ENCODE measurements at places on chromosomes 5 and 9. TPM values are rescaled to one million over a fixed set of nuclear protein-coding genes. Genes with fewer than 3 reads are reported as not detected.

- DNase-seq = no peak
- H3K27me3 ChIP-seq = peaks cover 4% of the 10 kb centered on the region
- no peak overlapping the region for H3K27ac ChIP-seq
- H3K36me3 ChIP-seq = no peaks in the 10 kb centered on the region
Measured at GRCh38 chr9:88725300-88726019, 190.5 kb downstream of the NXNL2 start.

Gene SPIN1
- total RNA-seq = 20.8 TPM

- H3K27ac ChIP-seq = no peak overlapping the region
- H3K27me3 ChIP-seq = peaks cover 14% of the 10 kb centered on the region
- H3K4me3 ChIP-seq = no peak overlapping the region
- DNase-seq = no peak
Measured at GRCh38 chr5:34586117-34586885, 69.8 kb upstream of the RAI14 start.

Gene DENND1A
- total RNA-seq = 17.3 TPM

GRCh38 chr5:19619571-19619970 is 368.4 kb downstream of the CDH18 start:
- H3K4me1 ChIP-seq = no peaks in the 10 kb centered on the region
- no peak overlapping the region for H3K4me3 ChIP-seq
- H3K36me3 ChIP-seq = no peaks in the 10 kb centered on the region
- DNase-seq = no peak
- no peaks in the 10 kb centered on the region for H3K27me3 ChIP-seq

DNA sequence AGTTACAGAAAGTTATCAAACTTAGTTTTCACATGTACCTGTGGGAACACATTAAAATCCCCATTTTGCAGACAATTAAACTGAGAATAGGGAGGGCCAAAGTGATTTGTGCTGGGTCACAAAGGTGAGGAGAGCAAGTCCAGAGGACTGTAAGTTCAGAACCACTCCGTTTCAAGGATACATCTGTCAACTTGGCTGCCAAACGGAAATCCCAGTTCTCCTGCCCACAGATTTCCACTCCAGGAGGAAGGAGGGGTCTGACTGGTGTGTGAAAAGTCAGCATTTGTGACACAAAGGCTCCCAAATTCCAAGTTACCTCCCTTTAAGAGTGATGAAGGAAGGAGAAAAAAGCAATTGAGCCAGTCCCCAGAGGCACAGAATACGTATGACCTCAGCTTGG is 42.3 kb downstream of the PRELID2 start:
- H3K36me3 ChIP-seq = no peaks in the 10 kb centered on the region
- no peak for DNase-seq
- H3K27ac ChIP-seq = no peak overlapping the region

Gene PPP2R2B
- total RNA-seq = 1.1 TPM

- H3K36me3 ChIP-seq = no peaks in the 10 kb centered on the region
- DNase-seq = no peak
- no peaks in the 10 kb centered on the region for H3K4me1 ChIP-seq
- H3K27ac ChIP-seq = no peak overlapping the region
- H3K4me3 ChIP-seq = no peak overlapping the region
- H3K27me3 ChIP-seq = peaks cover 3% of the 10 kb centered on the region
Measured at GRCh38 chr5:5219541-5219940, 79.4 kb downstream of the ADAMTS16 start.

Gene SH3TC2
- not detected for total RNA-seq

GRCh38 chr9:126326228-126327005 is at the start of gene MVB12B:
TSS of gene MVB12B (plus strand) at chr9:126326829. CDS start at chr9:126326930, 101 bp downstream.
- DNase-seq = peak; percentile 45
- peaks cover 3% of the 10 kb centered on the region for H3K27me3 ChIP-seq
- no peaks in the 10 kb centered on the region for H3K36me3 ChIP-seq

Gene PCDHGA4
- total RNA-seq = 0.07 TPM

DNA sequence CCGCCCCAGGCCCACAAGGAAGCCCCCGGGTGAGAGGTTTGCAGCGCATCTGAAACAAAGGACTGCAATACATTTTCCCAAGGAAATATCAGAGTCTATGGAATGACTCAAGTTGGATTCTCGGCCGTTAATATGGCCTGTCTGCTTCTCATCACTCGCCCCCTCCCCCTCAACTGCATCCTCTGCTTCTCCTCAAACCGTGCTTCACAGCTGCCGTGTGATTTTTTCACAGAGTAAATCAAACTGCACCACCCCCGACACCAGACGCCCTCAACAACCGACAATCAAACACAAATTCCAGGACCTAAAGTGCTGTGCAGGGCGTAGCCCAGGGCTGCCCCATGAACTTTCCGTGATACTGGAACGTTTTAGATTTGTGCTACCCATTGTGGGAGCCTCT is 176.9 kb downstream of the ROR2 start:
- H3K27me3 ChIP-seq = peaks cover 17% of the 10 kb centered on the region
- H3K36me3 ChIP-seq = no peaks in the 10 kb centered on the region
- no peak overlapping the region for H3K4me3 ChIP-seq
- no peaks in the 10 kb centered on the region for H3K4me1 ChIP-seq
- no peak for DNase-seq

Gene AFAP1L1
- not detected for total RNA-seq

- no peaks in the 10 kb centered on the region for H3K36me3 ChIP-seq
- no peaks in the 10 kb centered on the region for H3K4me1 ChIP-seq
- no peak for DNase-seq
- no peak overlapping the region for H3K4me3 ChIP-seq
- H3K27me3 ChIP-seq = peaks cover 2% of the 10 kb centered on the region
Measured at GRCh38 chr5:66246608-66247007, 102.5 kb downstream of the SREK1 start.

Gene C1QTNF3
- total RNA-seq = 2.6 TPM

Gene CKMT2
- not detected for total RNA-seq

Gene LCN6
- not detected for total RNA-seq

Gene MARCOL
- not detected for total RNA-seq

DNA sequence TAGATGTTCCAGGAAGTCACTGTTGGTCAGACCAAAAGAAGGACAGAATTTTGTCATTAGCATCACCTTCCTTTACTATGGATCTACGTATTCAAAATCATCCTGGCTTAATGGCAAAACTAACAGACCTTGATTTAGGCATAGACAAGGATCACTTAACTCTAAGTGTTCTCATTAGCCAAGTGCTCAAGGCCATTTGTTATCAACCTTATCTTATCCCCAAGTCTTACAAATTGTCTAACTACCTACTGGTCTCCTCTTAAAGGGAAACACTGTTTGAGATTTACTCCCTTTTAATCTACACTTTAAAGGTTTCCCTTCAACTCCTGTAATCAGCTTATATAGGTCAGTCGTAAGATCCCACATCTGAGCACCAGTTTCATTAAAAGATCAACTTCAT is 1197.5 kb upstream of the C9orf72 start:
- no peak for DNase-seq
- no peak overlapping the region for H3K27ac ChIP-seq
- H3K36me3 ChIP-seq = no peaks in the 10 kb centered on the region
- H3K27me3 ChIP-seq = no peaks in the 10 kb centered on the region

GRCh38 chr9:124366476-124367220 is 48.6 kb downstream of the PSMB7 start:
- H3K4me3 ChIP-seq = no peak overlapping the region
- no peaks in the 10 kb centered on the region for H3K27me3 ChIP-seq
- peak overlapping the region; percentile 4 for H3K27ac ChIP-seq

DNA sequence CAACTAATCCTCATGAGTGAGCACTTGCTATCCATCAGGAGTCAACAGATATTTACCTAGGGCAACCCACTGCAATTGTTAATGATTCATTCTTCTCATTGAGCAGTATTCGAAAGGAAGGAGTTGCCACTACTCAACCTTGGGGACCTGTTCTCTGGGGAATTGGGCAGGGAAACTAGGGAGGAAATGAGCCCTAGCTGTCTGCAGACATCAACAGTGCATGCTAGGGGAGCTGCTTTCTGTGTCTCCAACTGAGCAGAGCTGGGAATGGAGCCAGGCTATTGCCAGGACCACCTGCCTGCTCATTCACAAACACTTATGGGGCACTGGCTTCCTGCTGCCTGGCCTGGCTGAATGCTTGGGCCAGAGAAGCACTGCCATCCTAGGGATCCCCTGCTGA is 183.4 kb downstream of the TMEM38B start:
- H3K4me1 ChIP-seq = peaks cover 1% of the 10 kb centered on the region
- no peak for DNase-seq
- no peak overlapping the region for H3K27ac ChIP-seq
- H3K4me3 ChIP-seq = no peak overlapping the region
- no peaks in the 10 kb centered on the region for H3K36me3 ChIP-seq
- H3K27me3 ChIP-seq = no peaks in the 10 kb centered on the region

DNA sequence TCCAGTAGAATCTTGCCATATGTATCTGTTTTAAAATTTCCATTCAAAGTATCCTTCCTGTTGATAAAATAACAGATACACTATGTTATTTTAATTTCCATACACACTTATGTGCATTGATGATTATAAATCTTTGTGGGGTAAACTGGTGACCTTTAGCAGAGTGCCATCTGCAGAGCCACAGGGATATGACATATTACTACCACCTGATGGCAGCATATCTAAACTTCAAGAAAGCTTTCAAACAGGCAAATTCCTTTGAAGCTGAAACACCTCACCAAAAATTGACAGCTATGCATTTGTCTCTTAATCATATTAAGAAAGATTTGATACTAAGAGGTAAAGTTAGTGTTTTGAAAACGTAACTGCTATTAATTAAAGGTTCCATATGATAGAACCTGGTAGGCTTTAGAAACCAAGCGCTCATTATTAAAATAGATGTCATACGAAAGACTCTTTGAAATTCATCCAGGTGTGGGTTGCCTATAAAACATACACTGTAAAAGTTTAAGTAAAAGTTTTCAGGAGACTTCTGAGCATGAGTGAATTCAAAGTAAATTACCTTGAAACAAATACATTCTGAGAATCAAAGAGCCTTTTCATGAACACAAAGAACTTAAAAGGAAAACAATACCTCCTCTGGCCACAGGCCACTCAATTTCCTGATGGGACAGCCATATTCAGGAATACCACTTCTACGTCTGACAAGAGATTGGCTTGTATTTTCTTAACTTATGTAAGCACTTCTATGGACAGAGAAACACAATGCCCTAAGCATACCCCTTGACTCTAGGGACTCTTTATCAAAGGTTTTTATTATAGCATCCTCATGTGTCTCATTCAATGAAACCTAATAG is 93.3 kb downstream of the KIAA0825 start:
- H3K4me1 ChIP-seq = no peaks in the 10 kb centered on the region
- DNase-seq = peak; percentile 12
- H3K4me3 ChIP-seq = no peak overlapping the region

Gene GM2A
- 29.1 TPM for total RNA-seq

DNA sequence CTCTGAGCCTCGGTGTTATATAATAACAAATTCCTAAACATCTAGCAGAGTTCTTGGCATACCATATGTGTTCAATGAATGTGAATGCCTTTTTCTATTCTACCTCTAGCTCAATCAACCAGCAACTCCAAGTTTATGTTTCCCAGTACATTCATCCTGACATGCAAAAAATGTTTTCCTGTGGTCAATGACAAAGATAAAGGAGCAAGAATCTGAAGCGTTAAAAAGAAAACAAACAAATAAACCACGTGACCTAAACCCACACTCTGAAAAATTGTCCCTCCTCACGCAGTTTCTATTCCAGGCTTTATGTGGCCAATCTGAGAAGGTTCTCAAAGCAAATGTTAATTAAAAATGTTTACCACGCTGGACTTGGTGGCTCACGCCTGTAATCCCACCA is 18.0 kb downstream of the KLF4 start:
- no peak overlapping the region for H3K27ac ChIP-seq
- no peak overlapping the region for H3K4me3 ChIP-seq
- no peaks in the 10 kb centered on the region for H3K4me1 ChIP-seq
- no peak for DNase-seq
- H3K27me3 ChIP-seq = peaks cover 20% of the 10 kb centered on the region

GRCh38 chr9:33408087-33408486 is 5.7 kb upstream of the AQP7 start:
- H3K27ac ChIP-seq = no peak overlapping the region
- H3K4me3 ChIP-seq = no peak overlapping the region
- H3K36me3 ChIP-seq = no peaks in the 10 kb centered on the region
- H3K27me3 ChIP-seq = no peaks in the 10 kb centered on the region

GRCh38 chr9:86238861-86239770 is 20.3 kb downstream of the C9orf153 start:
- peaks cover 9% of the 10 kb centered on the region for H3K4me1 ChIP-seq
- no peak for DNase-seq
- peaks cover under 1% of the 10 kb centered on the region for H3K27me3 ChIP-seq
- no peak overlapping the region for H3K27ac ChIP-seq

Gene IL33
- not detected for total RNA-seq

DNA sequence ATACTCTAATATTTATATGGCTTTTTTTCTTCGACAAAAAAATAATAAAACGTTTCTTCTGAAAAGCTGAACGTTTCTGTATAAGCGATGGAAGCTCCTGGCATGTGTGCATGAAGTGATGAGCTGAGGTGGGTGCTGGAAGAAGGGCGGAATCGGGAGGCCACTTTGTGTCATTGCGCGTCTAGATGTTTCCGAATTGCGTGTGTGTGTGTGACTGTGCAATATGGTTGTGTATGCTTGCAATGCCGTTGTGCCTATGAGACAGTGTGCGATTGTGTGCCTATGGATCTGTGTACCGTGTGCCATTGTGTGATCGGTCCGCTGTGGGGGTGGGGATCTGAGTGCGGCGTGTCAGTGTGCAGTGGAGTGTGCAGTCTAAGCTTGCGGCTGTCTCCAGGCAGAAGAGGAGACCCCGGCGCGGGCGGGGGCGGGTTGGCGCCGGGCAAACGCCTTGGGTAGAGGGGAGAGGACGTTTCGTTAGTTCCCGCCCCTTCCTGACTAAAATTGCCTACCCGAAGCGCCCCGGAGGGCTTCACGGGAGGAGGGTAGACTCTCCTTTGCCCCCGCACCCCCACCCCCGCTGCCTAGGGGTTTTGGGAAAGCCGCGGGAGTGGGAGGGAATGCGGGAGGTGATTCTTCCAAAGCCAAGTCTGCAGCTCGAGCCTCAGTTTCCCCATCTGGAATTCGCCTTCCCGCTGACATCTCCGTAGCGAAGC is 24.2 kb downstream of the PCDHGC5 start:
- H3K36me3 ChIP-seq = peaks cover 19% of the 10 kb centered on the region
- peak overlapping the region; percentile 74 for H3K27ac ChIP-seq
- peak overlapping the region; percentile 71 for H3K4me3 ChIP-seq
- peaks cover 30% of the 10 kb centered on the region for H3K4me1 ChIP-seq

DNA sequence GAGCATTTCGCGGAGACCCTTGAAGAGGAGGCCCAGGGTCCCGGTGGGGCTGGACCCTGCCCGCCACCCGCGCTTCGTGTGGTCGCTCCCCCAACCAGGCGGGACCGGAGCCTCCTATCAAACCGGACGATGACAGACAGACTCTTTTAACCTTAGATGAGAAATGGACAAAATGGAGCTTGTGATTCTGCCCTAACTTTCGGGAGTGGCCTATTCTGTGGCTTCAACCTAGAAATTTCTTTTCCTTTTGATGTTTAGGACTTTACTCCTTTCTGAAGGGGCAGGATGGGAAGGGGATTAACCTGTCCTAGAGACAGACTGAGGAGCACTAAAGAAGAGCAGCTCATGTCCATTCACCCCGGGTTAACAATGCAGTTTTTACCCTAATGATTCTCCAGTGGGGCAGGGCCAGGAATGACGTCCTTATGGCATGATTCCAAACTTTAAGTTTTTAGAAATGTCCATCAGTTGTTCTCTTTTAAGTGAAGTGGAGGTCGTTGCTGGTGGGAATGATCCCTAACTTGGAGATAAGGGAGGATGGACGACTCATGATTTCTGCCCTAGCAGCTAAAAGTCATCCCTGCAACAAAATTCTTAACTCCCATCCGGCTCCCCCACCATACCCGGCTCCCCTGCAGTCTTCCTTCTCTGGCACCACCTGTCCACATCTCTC is 1.0 kb downstream of the NIPSNAP3A start:
- peak overlapping the region; percentile 96 for H3K4me3 ChIP-seq
- DNase-seq = no peak
- peaks cover 5% of the 10 kb centered on the region for H3K36me3 ChIP-seq
- H3K27ac ChIP-seq = peak overlapping the region; percentile 89

Gene EPB41L4B
- total RNA-seq = 0.17 TPM
